Thoracic aorta (tissue), 2 donors: ENCODE measurements at places on chromosomes 11 and 22.

GRCh38 chr22:46537225-46537945 is at the start of gene CELSR1:
TSS of gene CELSR1 (minus strand) at chr22:46537620. CDS start at chr22:46537170, 450 bp downstream.
- DNase-seq = no peak

- DNase-seq = no peak
Observed at GRCh38 chr11:129280027-129280811, 88.1 kb upstream of the ARHGAP32 start.

DNA sequence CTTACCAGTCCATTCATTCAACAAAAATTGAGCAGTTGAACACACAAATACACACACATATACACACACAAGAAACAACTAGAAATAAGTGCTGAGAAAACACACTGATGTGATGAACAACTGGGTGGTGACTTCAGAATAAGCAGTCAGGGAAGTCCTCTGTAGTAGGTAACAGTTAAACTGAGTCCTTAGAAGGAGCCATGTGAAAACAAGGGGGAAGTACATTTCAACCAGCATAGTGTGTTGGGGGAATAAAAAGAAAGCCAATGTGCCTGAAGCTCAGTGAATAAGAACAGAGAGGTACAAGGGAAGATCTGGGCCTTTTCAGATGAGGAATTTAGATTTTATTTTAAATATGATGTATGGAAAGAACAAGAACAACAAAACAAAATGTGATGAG is 6.8 kb upstream of the TMEM123 start:
- no peak for DNase-seq

- no peak for DNase-seq
Observed at GRCh38 chr11:32821917-32822560, 7.7 kb upstream of the PRRG4 start.
